ENCODE measurements at places on chromosomes 5 and 9.

- DNase-seq: no peak
Measured at GRCh38 chr5:76351176-76351575, 51.9 kb upstream of the IQGAP2 start.

- DNase-seq: no peak
Measured at GRCh38 chr5:122463221-122463620, 151.2 kb downstream of the SNCAIP start.

DNA sequence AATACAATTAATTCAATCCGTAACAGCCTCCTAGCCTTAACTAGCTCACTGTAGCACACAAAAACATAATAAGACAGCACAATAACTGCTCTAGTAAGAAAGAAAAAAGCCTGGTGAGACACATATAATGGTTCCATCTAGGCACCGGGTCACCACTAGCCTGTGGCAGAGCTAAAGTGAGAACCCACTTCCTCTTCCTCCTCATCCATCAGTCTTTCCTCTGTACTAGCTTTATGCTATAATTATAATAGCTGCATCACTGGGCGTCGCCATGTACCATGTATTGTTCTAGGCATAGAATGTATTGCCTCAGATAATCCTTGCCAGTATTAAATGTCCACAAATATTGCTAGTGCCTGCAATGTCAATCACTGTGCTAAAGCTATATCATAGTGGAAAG is 23.1 kb downstream of the ADRB2 start:
- DNase-seq: no peak

GRCh38 chr5:136809382-136809781 is 444.0 kb upstream of the TRPC7 start:
- DNase-seq: no peak

GRCh38 chr9:28051559-28052503 is 478.6 kb upstream of the C9orf72 start:
- no peak for DNase-seq

- DNase-seq: peak; percentile 15
Measured at GRCh38 chr5:66436721-66437120, 159.5 kb upstream of the MAST4 start.

DNA sequence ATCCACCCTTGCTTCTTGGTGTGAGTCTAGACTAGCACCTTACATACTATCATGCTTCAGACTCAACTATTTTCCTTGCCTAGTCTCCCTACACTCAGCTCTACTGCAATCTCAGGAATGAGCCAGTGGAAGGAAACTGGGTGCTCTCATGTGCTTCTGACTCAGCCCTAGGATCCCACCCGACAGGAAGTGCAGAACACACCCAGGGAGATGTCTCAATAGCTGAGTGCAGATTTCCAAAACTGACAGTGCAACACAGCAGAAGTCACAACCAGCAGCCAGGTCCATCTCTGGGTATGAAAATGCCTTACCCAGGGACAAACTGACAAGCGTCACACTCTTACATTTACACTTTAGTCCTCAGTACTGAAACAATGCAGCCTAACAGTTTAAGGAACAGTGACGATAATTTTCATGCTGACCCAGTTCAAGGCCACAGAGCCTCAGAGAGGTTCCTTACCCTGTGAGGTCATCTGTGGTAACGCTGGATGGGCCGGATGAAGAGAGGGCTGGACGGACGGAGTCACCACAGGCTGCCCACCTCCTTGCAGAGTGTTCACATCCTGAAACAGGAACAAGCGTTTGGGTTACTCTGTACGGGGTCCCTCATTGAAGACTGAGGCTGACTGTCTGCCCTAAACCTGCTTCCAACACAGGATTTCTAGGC is 33.0 kb downstream of the FKBP15 start:
- no peak for DNase-seq

- peak; percentile 63 for DNase-seq
Measured at GRCh38 chr9:89137542-89138462, 40.8 kb downstream of the SHC3 start.

- DNase-seq: no peak
Measured at GRCh38 chr9:16625811-16626210, 244.7 kb downstream of the BNC2 start.

GRCh38 chr9:126534431-126535186 is 79.1 kb upstream of the LMX1B start:
- no peak for DNase-seq

DNA sequence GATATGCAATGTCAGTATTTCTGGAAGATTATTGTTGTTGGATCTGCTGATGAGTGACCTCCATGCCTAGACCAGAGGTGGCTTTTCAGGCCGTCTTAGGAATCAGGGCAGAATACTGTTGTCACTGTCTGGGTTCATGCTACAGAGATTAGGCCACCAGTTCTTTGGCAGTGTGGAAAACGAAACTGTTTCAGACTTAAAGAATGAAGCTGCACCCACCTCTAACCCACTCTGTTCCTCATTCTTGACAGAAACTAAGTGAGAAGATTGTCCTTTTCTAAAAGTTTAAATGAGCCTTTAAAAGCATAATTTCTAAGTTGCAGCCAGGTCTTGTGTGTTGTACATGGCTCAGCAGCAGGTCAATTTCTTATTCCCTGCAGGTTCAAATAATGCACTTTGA is 444.3 kb downstream of the ENC1 start:
- no peak for DNase-seq

DNA sequence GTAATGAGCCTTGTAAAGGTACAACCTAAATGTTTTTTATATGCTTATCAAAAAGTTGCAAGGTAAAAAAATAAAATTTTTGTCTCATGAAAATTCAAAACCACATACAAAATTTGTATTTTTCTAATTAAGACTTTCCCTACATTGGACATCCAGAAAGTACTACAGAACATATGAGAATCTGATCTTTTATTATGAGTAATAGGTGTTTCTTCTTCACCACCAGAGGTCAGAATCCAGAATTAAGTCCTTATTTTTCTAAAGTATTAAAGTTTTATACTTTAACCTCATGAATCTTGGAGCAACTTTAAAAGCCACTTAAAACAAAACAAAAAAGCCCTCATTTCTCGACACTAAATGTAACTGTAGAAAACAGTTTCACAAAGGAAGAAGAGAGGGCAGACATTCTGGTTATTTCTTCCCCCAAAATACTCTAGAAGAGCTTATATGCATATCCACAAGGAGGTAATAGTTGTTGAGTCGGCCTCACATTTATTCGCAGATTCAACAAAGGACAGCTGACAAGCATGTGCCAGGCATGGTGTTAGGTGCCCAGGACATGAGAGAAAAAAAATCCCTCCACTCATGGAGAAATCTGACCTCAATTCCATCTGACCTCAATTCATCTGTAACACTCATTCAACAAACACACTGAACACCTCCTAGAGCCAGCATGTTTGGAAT is 69.3 kb downstream of the MLLT3 start:
- DNase-seq: no peak

DNA sequence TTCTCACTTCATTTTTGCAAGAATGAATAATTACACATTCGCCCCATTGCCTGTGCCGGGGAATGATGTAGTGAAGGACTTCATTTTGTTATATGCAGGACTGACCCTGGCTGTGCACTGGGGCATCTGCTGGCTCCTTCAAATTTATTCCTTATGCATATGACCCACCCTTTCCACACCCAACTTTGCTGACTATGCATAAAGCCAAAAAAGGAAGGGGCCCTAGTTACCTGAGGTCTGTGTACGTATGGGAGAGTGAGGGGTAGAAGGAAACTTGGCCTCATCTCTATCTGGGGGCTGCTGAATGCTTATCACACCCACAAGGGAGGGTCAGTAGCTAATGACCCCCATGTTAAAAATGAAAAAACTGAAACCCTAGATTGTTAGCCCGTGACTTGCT is 259.6 kb downstream of the SMARCA2 start:
- no peak for DNase-seq

DNA sequence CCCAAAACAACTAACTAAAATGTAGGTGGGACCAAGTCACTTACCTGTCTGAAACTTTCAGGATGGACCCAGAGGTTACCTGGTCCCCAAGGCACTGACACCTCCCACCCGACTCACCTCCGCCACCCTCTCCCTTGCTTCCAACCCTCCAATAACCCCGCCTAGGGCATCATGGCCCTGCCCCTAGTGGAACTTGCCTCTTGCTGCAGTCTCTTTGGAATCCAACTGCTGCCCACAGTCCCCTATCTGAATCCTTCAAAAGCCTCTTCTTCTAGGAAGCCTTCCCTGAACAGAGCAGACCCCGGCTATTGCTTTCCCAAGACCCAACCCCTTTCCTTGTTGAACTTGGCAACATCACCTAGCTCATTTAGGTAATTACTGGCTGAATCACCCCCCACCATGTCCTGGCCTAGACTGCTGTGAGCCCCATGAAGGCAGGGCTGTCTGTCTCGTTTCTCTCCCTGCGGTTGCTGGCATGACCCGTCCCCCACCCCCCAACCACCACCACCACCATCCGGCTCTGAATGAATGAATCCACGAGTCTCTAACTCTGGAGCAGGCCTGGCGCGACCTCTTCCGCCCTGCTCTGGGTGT is 9.4 kb downstream of the CRB2 start:
- DNase-seq: no peak

DNA sequence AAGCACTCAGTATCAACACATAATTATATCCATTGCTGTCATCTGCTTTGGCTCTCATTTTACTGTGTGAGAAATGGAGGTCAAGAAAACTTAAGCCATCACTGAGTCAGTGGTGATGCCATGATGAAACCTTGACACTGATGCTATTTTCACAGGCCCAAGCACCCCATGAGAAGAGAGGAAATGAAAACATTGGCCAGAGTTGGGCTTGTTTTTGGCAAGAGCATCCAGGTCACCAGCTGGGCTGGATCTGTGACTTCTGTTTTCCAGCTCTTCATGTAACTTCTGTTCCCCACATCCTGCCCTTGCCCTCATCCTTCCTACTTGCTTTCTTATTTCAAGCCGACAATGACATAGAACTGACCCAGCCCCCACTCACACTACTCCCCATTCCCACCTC is 10.0 kb downstream of the LCP2 start:
- no peak for DNase-seq

- DNase-seq: no peak
Measured at GRCh38 chr9:98900244-98900643, 43.5 kb upstream of the COL15A1 start.

- DNase-seq: no peak
Measured at GRCh38 chr9:109652971-109653370, 127.0 kb upstream of the PALM2AKAP2 start.

DNA sequence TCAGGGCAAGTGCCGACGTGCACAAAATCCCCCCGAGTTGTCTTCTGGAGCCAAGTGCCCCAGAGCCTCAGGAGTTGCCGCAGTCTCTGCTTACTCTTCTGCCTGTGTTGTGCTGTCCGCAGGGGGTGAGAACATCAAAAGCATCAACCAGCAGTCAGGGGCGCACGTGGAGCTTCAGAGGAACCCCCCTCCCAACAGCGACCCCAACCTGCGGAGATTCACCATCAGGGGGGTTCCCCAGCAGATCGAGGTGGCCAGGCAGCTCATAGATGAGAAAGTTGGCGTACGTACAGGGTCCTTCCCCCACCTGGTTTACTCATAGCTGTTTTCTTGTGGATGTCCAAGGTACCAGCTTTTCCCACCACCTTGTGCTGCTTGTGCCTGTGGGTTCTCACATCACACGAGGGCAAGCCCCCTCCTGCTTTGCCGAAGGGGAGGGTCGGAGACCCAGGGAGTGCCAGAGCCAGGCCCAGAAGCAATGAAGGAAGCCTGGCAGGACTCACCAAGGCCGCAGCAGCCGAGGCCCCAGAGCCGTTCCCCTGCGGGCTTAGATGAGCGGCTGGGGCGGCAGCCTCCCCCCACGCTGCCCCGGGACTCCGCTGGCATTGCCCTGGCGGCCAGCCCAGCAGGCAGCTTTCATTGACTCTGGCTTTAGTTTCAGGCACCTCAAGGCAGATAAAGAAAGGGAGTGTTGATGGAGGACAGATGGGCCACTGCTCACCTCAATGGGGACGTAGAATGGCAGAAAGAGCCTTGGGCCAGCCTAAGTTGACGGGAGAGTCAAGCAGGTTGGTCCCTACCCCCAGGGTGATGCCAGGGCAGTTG is 33.7 kb upstream of the PRDM12 start:
- no peak for DNase-seq

DNA sequence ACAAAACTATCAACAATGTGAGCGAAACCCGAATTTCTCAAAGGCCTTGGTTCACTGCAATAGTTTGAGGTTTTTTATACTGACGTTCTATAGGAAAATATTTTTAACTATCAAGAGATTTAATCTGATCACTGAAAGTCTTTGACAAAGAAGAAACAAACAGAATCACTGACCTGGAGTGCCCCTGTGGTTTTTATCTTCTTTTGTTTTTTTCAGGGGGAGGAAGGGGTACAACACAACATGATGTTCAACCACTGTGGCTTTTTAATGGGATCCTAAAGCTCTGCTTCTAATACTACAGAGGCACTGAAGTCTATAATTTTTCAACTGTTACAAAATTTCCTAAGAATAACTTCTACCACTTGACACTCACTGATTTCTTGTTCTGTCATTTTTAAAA is 185.9 kb downstream of the AP3B1 start:
- no peak for DNase-seq

DNA sequence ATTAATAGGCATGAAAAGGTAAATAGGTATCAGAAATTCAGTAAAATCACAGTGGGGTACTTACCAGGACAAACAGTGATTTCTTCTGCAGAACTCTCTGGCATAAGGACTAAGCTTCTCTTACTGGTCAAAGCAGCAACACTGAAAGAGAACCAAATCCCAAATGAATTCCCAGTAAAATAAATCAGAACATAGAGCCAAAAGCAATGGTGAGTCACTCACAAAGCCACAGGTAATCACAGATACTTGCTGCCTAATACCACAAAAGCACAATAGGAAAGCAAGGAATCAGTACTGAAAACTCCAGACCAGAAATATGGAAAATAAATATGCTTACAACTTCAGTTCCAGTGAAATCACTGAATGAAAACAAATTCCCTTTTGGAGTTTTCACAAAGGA is 50.7 kb downstream of the UIMC1 start:
- DNase-seq: no peak

DNA sequence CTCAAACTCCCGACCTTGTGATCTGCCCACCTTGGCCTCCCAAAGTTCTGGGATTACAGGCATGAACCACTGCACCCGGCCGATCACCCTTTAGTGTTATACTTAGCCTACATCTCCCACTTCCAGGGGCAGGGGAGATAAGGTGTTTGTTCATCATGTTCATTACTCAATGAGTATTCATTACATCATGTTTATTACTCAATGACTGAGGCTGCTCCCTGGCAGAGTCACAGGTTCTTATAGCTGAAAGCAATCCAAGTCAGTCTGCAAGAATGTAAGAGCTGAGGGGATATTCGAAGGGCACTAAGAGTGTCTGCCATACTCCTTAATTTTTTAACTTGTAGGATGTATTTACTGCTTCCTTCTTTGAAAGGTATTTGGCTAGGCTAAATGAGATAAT is 214.2 kb downstream of the SPATA31D1 start:
- DNase-seq: no peak

DNA sequence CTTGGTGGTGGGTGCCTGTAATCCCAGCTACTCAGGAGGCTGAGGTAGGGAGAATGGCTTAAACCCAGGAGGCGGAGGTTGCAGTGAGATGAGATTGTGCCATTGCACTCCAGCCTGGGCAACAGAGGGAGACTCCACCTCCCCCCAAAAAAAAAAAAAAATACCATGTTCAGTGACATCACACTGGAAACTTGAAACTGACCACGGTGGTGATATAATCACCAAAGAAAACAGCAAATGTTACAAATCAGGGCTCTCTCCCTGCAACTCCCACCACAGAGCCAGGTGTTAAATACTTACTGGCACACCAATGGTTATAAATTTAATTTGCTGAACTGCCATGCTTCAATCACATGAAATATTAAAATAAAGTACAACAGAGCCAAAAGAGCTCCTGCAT is 81.4 kb downstream of the ZNF608 start:
- no peak for DNase-seq

- DNase-seq: peak; percentile 96
Measured at GRCh38 chr9:128007566-128008138, 26.9 kb upstream of the EEIG1 start.

- no peak for DNase-seq
Measured at GRCh38 chr9:4894076-4894475, 91.0 kb upstream of the JAK2 start.
